ENCODE measurements at places on chromosomes 13 and 19.

- DNase-seq, result no peak
These were observed 94.1 kb downstream of the HSPH1 start for GRCh38 chr13:31067416-31068118.

DNA sequence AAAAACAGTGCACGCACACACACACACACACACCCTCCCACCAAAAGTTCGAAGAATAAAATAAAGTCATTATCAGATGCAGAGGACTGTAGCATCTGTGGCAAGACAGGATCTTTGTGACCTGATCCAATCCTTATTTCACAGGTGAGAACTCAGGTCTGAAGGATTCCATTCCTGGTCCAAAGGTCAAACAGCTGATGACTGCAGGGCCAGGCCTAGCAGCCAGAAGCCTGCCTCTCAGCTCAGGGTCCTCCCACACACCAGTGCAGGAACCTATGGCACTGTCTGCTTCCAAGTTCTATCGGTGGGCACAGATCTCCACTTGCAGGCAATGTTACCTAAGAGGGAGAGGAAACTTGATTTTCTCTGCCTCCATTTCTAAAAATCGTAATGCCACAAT is 57.5 kb downstream of the SERP2 start:
- DNase-seq, result no peak

- no peak for DNase-seq
These were observed 172.2 kb downstream of the OLFM4 start for GRCh38 chr13:53200498-53201453.

- DNase-seq, result no peak
These were observed 12.4 kb upstream of the ZNF486 start for GRCh38 chr19:20154636-20155035.

DNA sequence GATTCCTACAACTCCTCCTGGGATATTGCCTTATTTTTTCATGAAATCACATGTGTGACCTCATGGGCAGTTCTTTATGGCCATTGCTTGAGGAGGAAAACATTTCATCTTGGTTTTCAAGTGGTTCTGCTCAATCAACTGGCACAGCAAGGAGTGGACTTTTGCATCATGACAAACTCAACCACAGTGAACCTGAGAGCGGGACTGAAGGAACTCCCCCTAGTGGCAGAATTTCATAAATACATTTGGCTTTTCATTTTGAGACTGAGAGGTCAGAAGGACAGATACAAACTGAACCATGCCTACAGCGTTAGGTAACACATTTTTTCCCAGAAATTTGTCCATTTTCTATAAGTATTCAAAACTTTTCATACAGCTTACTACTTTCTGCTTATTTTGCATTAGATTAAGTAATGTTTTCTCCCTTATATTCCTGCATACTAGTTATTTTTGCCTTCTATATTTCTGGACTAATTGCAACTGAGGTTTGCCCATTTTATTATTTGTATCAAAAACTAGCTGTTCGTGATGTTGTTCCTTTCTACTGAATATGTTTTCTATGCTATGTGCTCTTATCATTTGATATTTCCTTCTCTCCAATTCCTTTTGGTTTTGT is 13.4 kb upstream of the SIGLEC12 start:
- no peak for DNase-seq

GRCh38 chr13:110232756-110233155 is 74.2 kb downstream of the COL4A1 start:
- no peak for DNase-seq

- no peak for DNase-seq
These were observed 339.1 kb downstream of the FGF9 start for GRCh38 chr13:22009937-22010336.

DNA sequence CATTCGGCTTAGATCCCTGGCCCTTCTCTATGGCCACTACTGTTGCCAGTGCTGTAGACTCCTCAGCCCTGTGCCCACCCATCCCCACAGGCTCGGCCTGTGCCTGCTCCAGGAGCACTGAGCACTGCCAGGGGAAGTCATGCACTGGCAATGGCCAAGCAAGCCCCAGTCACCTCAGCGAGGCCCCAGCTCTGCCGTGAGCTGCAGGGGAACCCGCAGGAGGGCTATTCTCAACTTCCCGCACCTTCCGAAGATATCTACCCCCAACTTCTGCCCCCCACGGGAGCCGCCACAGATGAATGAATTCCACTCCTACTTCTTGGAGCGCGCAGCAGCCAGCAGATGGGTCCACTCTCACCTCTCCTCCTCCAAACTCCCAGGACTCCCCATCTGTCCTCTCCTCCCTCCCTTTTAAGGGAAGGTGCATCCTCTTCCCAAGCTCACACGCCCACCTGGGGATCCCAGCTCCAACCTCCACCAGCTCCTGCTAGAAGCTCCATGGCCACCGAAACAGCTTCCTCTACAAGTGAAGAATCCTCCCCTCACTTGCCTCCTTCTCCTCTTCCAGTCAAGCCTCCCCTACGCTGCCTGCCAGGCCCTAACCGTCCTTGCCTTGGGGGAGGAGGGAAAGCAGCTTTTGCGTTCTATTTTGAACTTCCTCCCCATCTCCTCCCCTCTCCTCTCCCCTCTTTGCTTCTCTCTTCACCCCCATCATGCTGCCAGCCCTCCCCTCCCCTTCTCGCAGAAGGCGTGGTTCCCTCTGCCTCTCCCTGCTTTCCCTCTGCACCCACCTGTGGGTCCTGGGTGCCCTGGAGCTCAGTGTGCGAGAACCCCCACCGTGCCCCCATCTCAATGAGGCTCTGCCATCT is 52.2 kb downstream of the PEPD start:
- no peak for DNase-seq

DNA sequence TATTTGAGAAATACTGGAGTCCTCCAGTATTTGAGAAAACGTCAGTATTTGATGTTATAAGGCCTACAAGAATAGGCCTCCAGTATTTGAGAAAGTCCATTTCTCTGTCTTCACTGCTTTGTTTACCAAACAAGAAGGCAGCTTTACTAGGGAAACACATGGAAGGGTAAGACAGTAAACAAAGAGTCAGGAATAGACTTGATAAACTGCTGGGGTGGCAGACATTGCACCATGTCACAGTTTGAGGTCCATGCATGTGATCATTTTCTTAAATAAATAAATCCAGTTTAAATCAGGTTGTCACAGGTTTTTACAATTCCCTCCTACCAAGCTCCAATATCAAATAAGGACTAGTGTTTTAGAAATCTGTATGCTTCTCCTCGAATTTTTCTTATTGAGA is 1431.0 kb upstream of the SPRY2 start:
- DNase-seq, result no peak

DNA sequence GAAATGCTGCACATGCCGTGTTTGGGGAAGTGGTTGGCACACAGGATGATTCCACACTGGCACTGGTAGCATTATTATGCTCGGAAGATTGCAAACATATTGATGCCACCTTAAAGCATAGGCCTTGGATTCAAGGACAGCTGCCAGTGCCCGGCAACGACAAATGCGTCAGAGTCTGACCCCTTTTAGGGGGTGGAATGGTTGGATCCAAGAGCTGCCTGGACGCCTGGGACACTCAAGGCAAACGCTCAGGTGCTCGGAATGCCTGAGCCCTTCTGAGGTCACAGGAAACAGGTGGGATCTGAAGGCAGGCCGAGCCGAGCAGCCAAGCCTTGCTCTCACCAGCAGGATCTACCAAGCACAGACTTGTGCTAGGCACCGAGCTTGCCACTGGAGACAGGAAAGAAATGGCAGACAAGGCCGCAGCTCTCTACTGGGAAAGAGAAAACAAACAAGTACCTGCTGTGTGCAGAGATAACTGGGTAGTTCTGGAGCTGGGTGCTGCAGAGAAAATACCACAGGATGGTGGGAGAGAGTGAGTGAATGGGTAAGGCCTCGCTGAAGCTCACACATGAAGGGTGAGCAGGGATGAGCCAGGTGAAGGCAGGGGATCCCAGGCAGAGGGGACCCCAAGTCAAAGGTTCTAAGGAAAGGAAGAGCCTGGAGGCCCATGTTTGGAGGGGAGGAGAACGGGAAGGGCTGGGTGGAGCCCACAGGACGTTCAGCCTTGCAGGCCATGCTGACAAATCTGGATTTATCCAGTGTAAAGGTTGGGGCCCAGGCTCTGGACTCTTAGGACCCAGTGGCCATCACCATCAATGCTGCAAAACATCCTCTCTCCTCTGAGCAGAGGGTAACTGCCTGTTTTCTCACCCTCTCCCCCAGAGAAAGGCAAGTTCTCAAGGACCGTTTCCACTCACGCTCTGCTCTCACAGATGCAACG is 9.2 kb downstream of the RANBP3 start:
- DNase-seq, result peak; percentile 36

DNA sequence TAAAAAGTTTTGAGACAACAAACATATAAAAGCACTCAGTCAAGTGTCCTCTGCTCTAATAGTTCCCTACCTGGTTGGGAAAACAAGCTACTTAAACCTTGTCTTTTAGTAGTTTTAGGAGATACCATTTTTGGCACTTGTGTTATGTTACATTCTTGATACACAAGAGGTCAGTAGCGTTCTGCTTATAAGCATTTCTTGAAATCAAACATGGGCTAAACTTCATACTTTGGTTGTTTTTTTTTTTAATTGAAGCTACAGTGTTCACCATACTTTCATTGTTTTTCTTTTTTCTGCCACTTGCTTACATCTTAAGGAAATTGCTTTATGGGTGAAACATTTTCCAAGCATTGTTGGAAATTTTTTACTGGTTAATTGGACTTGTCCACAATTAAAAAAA is 12.9 kb downstream of the NHLRC3 start:
- peak; percentile 52 for DNase-seq

GRCh38 chr19:7505288-7505681 is 10.6 kb upstream of the ZNF358 start:
- peak; percentile 69 for DNase-seq

DNA sequence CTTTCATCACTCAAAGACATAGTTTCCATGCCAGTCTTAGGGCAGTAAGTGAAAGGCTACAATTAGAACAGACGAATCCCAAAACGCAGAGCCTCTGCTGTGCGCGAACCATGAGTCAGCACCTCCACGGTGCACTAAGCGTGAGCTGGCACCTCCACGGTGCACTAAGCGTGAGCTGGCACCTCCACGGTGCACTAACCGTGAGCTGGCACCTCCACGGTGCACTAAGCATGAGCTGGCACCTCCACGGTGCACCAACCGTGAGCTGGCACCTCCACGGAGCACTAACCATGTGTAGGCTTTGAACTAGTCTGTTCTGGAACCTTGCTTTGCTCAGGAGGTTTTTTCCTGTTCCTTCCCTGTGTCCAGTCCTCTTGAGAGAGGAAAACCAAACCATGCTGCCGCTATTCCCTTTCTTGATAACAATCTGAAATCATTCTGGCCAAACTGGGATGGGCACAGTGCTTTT is 120.6 kb downstream of the IRS2 start:
- DNase-seq, result no peak

- DNase-seq, result no peak
These were observed 16.0 kb upstream of the MRI1 start for GRCh38 chr19:13748169-13748828.

GRCh38 chr13:110347535-110348308 is 40.6 kb downstream of the COL4A2 start:
- no peak for DNase-seq

- no peak for DNase-seq
These were observed 220.8 kb downstream of the COG6 start for GRCh38 chr13:39876258-39876657.

DNA sequence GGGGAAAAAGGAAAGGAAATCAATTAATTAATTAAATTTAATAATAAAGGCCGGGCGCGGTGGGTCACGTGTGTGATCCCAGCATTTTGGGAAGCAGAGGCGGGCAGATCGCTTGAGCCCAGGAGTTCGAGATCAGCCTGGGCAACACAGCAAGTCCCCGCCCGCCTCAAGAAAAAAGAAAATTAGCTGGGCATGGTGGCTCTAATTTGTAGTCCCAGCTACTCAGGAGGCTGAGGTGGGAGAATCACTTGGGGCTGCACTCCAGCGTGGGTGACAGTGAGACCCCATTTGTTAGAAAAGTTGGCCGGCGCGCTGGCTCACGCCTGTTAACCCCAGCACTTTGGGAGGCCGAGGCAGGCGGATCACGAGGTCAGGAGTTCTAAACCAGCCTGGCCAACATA is 733 bp upstream of the CD320 start:
- DNase-seq, result no peak

DNA sequence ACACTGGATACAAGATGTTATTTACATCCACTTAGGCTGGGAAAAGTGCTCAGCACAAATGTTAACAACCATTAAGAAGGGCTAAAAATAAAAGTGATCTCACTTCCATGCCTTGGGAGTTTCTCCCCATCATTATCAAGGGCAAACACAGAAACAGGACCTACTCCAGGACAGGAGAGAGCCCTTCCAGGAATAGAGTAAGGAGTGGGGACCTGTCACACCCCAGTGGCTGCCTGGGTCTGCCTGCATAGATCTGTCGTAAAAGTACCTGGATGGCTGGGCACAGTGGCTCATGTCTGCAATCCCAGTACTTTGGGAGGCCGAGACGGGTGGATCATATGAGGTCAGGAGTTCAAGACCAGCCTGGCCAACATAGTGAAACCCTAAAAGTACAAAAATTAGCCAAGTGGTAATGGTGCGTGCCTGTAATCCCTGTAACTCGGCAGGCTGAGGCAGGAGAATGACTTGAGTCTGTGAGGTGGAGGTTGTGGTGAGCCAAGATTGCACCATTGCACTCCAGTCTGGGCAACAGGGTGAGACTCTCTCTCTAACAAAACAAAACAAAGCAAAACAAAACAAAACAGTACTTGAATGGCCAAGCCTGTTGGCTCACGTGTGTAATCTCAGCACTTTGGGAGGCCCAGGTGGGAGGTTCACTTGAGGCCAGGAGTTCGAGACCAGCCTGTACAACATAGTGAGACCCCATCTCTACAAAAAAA is 5.6 kb downstream of the ATP8A2 start:
- no peak for DNase-seq

- no peak for DNase-seq
These were observed 81.9 kb downstream of the TUBGCP3 start for GRCh38 chr13:112506046-112506445.

DNA sequence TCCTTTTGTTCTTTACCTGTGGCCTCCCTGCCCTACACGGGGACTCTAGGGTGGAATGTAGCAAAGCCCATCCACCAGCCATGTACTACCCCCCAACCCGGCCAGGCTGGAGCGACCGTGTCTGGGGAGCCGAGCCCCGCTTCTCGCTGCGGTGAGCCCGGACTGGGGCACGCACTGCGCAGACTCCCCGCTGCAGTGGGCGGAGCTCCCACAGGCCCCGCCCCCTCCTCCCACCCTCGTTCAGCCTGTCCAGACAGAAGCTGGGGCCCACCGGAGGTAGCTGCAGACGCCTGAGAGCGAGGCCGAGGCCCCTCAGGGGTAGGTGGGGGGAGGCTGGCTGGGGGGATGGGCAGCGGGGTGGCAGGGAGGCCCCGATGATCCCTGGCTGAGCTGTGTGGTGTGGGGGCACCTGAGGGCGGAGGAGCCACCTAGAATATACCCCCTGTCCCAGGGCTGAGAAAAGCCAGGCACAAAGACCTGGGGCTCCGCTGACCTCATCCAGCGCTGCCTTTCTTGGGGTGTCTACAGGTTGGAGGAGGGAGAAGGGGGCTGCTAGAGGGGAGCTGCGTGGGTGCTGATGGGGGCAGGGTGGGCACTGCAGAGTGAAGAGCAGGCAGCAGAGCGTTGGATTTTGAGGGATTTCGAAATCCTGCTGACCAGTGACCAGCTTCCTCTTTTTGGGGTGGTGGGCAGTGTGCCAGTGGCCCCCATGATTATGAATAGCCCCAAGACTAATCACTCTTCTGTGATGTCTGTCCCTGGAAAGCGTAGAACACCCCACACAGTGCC is 17.3 kb downstream of the PLD3 start:
- peak; percentile 26 for DNase-seq
